IPS-NIHi11 (cell line): ENCODE measurements at places on chromosomes 3 and 15.

DNA sequence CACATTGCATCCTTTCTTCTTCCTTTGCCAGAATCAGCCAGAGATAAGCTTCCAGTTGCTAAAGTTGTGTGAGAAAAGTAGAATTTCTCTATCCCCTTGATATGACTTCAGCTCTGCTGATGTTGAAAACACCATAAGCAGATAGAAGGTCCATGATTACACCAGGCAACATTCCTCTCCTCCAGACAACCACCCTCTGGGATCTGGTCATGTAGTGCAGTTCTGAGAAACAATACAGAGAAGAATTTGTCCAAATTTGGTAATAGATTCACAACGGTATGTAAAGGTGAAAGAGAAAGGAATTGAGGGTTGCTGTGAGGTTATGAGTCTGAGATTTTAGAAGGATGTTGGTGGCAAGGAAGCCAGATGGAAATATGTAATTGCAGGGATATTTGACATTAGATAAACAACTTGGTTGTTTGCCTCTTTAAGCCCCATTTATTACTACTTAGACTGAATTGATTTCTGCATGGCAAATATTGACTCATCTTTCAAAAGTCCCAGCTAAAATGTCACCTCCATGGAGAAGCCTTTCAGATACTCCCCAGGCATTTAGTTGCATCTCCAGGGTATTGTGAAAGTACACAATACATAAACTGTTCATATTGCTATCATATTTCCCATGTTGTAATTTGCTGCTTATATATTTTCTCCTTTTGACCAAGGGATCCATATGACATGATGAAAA, 134.9 kb downstream of the GAP43 start:
- no peak for DNase-seq

DNA sequence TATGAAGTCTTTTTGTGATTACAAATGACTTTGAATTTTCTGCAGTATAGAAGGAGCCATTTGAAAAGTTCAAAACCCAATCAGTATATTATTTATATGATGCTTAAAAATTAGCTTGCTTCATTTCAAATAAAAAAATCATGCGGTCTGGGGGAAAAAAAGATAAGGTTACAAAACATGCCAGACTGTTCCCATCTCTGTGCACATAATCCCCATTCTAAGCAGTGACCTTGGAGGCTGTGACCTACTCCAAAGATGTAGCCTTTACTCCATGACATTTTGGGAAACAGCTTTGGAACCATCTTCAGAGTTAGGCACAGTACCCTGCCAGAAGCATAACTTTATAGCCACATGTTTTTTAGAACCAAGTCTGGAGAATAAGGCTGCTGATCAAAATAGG, 447.7 kb upstream of the WNT5A start:
- DNase-seq = no peak

DNA sequence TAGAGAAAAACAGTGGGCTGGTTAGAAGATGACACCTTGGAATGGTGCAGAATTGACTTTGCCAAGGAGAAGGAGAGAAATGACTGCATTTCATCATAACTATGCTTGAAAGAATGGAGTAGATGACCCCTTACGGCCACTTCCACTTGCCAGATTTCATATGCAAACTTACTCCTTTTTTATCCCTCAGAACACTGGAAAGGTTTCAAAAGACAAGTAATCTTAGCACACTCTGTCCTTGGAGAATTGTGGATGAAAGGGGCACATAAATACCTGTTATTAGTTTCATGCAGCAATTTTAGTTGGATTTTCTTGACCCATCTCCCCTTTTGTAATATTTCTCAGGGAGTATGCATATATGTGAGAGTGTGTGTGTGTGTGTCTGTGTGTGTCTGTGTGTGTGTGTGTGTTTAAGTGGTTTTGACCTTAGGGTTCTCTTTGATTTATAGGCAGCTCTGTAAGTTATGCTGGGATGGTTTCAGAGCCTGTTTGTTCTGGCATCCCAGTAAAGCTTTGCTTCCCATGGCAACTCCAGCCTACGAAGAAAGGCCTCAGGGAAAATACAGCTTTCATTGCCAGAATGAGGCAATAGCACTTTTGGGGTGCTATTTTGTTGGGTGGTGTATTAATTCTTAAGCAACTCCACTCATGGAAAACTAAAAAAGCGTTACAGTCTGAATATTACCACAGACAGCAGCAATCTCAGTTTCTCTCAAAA, 122.2 kb upstream of the TP63 start:
- no peak for DNase-seq

GRCh38 chr3:61178167-61178566, 73.1 kb downstream of the FHIT start:
- no peak for DNase-seq

- no peak for DNase-seq
Measured at GRCh38 chr3:136177876-136178275, 18.3 kb downstream of the MSL2 start.

DNA sequence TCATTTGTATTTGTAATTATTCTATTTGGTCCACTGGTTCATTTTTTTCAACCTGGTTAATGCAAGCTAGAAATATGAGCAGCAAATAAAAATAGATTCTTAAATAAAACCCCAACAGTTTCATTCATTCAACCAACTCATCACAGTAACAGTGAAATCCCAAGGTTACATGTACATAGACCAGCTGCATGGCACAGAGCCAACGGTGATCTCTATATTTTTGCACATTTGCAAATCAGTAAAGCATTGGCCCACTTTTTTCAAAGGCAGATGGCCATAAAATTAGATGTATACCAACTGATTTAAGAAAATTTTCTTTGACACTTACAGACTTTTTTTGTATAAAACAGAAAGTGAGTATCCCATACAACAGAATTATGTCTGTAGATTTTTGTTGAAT, 49.3 kb downstream of the STRIT1 start:
- DNase-seq = no peak

- no peak for DNase-seq
Measured at GRCh38 chr15:53520996-53521395, 238.5 kb downstream of the WDR72 start.

DNA sequence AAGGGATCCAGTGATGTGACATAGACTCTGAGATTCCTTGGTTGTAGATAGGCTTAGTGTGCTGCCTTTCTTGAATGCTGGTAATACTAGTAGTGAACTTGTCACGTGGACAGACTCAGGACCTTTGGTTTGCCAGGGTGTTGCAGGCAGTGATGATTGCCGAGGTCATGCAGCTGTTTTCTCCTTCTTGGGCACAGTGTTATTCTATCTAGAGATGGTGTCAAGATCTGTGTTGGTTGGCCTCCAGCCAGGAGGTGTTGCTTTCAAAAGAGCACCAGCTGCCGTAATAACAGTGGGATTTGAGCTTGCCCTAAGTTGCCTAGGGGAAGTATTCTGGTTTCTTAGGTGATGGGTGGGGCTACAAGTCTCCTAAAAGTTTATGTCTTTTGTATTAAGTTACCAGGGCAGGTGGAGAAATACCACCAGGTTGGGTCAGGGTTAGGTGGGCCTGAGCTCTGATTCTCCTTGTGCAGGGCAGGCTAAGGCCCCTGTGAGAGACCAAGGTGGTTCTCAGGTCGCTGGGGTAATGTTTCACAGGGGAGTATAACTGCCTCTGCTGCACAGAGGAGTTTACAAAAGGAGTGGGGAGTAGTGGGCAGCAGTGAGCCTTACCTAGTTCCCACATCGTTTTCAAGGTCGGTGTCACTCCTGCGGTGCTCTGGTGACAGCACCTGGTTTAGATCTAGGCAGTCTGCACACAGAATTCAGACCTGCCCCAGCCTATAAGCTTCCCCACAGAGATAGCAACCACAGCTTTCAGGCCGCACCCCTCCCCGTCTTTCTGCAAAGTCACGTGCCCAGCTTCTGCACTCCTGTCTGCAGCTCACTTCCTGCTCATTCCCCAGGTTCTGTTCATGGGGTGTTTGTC, 350.3 kb downstream of the DOCK3 start:
- DNase-seq = peak; percentile 5

DNA sequence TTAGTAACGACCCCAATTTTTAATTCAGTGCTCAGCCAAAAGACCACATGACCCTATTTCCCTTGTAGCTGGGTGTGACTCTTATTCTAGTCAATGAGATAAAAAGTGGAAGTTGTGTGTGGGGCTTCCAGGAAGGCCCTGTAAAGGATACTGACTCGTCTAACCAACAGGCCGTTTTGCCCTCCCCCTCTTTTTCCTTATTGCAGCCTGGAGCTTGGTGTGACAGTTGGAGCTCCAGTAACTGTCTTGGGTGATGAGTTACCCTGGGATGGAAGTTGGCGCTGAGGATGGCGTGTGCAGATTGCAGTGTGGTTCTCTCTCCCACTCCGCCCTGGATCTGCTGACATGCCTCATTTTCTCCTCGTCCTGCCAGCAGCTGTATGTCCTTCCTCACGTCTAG, 209.3 kb upstream of the PROK2 start:
- no peak for DNase-seq

- no peak for DNase-seq
Measured at GRCh38 chr3:76346690-76347089, 561.3 kb upstream of the ZNF717 start.

- no peak for DNase-seq
Measured at GRCh38 chr3:119976214-119976613, 118.0 kb downstream of the GSK3B start.

DNA sequence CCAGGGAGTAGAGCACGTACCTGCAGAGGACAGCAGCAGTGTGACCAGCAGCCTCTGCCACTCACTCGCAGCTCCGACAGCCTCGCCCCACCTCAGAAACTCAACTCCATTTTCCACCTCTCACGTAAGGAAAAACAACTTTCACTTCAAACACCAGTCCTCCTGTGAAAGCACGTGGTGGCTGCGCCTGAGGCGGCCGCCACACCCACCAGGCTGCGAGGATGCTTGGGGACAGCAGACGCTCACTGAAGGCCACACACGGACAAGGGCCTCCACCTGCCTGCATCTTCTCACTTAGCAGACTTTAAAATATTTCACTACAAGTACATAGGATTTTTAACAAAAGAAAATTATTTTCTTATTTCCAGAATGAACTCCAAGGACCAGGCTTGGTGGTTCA, 67.9 kb downstream of the CYFIP1 start:
- no peak for DNase-seq

- no peak for DNase-seq
Measured at GRCh38 chr3:194984622-194985021, 286.3 kb downstream of the XXYLT1 start.

DNA sequence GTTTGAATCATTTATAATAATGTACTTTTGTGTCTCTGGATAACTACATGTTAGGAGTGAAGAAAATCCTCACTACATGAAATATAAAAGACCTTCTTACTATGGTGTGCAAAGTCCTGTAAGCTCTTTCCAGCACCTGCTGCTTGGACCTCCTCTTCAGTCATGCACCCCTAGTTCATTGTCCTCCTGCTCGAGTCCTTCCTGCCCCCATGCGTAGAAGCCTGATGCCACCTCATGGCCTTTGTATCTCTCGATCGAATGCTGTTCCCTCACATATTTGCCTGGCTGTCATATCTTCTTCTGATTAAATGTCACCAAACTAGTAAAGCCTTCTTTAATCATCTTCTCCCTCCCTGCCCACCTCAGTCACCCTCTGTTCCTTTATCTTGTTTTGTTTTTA, 49.9 kb upstream of the SUCLG2 start:
- no peak for DNase-seq

DNA sequence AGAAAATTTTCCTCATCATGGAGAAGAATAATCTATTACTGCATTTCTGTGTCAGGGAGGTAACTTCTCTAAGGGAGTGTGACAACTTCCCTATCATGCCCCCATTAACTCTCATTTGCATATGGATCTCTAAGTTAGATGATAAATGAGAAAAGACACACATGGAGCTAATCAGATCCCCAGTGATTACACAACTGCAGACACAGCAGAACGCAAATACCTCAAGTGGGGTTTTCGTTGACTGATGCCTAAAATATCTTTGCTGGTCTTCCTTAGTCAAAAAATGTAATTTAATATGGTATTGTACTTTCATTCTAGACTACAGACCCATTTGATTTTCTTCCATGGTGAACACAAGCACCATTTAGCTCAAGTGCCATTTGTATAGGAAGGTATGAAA, 630.5 kb downstream of the TBL1XR1 start:
- no peak for DNase-seq

DNA sequence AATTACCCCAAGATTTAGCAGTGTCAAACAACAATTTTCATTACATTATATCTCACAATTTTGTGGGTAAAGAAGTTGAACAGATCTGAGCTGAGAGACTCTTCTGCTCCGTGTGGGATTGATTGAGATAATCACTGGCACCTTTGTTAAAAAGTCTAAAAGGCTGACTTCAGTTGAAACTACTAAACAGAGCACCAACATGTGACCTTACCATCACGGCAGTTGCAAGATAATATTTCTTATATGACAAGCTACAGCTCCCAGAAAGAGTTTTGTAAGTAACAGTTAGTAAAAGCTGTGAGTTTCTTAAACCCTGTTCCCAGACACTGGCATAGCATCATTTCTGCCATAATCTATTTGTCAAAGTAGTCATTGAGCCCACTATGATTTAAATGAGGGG, 25.0 kb downstream of the CGGBP1 start:
- no peak for DNase-seq

DNA sequence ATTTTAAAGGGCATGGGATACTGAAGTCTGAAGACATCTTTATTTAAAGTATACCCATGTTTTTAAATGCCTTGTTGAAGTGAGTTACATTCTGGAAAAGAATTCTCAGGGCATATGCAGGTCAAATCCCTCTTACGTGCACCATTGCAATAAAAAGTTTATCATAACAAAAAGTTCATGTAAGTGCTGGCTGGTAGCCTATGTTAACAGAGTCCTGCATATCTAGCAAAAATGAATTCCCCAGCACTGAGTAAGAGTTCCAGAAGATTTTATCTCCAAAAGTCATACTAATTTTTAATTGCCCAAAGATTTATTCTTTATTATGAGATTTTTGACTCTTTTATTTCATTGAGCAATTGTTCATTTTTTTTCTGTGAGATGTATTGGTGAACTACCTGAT, 104.7 kb upstream of the ROBO1 start:
- no peak for DNase-seq

DNA sequence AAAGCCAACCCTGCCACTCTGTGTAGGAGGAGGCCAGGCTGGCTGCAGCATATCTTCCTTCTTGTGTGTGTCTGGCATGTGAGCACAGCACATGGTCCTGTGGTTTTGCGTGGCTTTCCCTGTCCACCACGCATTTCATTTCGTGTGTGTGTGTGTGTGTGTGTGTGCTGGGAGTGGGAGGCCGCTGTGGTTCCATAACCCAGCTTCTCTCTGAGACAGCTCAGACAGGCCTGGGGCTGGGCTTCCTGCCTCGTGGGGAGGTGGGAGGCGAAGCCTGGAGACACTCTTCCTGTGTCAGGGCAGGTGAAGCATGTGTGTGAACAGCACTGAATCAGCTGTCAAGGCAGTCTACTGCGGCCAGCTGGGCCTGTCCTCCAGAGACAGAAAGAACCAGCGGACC, 16.0 kb upstream of the MRPS22 start:
- no peak for DNase-seq
